CD4-positive, alpha-beta T cell (primary cell): ENCODE measurements at places on chromosomes 5 and 9.

DNA sequence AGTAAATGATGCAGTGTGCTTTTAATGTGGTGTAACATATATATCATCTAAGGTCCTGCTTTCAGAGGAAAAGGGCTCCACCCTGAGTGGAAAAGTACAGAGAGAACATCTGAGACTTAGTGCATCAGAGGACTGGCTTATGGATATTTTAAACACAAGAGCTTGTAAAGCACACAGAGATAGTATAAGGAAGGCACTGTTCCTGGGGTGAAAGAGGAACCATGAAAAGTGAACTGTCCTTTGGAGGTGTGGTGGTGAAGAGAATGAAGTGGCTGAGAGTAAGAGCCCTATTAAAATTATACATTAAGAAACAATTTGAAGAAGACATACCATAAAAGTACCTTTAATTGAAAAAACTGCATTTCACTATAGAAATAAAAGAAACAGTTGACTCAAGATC is 68.9 kb downstream of the CSF2 start:
- no peaks in the 10 kb centered on the region for H3K4me1 ChIP-seq
- no peaks in the 10 kb centered on the region for H3K36me3 ChIP-seq
- no peak for DNase-seq
- H3K4me3 ChIP-seq, result no peak overlapping the region
- H3K27me3 ChIP-seq, result no peaks in the 10 kb centered on the region

GRCh38 chr5:5650242-5650641 is 227.8 kb downstream of the ICE1 start:
- no peaks in the 10 kb centered on the region for H3K4me1 ChIP-seq
- H3K27ac ChIP-seq, result no peak overlapping the region
- H3K4me3 ChIP-seq, result no peak overlapping the region
- H3K27me3 ChIP-seq, result no peaks in the 10 kb centered on the region
- no peaks in the 10 kb centered on the region for H3K36me3 ChIP-seq

DNA sequence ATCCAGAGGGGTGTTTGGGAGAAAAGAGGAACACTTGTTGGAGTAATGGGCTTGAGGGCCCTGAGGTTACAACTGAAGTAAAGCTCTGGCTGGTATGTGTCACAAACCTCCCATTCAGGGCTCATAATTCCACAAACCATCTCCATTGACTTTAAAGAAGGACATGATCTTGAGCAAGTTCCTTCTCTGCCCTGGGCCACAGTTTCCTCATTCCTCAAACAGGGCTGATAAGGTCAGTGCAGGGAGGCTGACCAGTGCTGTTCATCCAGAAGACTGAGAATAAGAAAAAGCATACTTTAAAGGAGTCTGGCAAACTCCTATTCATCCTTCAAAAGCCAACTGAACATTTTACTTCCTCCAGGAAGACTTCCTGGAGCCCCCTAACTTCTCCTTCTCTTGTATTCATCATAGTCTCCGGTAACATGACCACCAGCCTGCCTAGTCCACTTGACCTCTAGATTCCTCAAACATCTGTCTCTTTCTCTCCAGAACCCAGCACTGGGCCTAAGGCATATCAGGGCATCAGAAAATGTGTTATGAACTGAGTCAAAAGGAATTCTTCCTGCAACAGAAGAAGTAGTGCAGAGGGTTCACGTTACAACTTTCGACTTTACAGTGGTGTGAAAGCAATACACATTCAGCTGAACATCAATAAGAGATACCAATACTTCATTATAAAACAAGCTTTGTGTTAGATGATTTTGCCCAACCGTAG is 20.7 kb upstream of the PTPN3 start:
- H3K27me3 ChIP-seq, result no peaks in the 10 kb centered on the region
- no peak overlapping the region for H3K4me3 ChIP-seq
- H3K36me3 ChIP-seq, result no peaks in the 10 kb centered on the region
- no peak for DNase-seq
- H3K4me1 ChIP-seq, result no peaks in the 10 kb centered on the region

- no peak overlapping the region for H3K27ac ChIP-seq
- H3K27me3 ChIP-seq, result no peaks in the 10 kb centered on the region
- H3K4me3 ChIP-seq, result no peak overlapping the region
- no peaks in the 10 kb centered on the region for H3K4me1 ChIP-seq
These were observed 16.8 kb upstream of the HK3 start for GRCh38 chr5:176915906-176916305.
